Activated T-cell treated with anti-CD3 and anti-CD28 coated beads, Interleukin-2, amount 50 U/mL, for 24 hours (primary cell): ENCODE measurements at places on chromosomes 11 and 22.

DNA sequence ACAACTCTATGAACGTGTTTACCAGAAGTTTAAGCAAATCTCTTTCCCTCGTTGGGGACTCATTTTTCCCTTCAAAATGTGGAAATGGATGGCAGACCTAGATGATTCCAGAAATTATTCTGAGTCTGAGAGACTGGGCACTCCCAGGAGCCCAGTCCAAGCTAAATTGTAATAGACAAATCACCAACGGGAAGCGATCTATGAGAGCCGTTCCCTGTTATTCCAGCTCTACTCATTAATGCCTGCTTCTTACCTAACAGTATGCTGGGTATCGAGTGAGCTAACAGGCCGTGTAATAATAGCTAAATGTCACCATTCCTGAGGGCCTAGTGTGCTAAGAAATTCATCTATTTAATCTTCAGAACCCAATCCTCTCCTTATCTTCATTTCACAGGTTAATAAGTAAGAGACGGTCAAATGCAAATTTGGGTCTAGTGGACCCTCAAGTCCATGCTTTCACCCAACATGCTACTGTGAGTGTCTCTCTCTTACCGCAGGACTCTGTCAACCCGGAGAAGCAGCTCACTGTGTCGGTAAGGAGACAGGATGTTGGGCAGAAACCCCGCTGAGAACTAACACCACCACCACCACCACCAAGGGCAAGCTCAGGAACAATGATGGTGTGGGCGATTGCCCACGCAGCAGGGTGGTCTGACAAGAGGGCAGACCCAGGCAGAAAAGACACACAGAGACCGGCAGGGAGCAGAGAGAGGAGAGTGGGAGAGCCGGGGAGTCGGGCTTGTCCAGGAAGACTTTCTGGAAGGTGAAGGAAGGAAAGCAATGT lies 57.1 kb upstream of the TIMP3 start:
- DNase-seq, result no peak

DNA sequence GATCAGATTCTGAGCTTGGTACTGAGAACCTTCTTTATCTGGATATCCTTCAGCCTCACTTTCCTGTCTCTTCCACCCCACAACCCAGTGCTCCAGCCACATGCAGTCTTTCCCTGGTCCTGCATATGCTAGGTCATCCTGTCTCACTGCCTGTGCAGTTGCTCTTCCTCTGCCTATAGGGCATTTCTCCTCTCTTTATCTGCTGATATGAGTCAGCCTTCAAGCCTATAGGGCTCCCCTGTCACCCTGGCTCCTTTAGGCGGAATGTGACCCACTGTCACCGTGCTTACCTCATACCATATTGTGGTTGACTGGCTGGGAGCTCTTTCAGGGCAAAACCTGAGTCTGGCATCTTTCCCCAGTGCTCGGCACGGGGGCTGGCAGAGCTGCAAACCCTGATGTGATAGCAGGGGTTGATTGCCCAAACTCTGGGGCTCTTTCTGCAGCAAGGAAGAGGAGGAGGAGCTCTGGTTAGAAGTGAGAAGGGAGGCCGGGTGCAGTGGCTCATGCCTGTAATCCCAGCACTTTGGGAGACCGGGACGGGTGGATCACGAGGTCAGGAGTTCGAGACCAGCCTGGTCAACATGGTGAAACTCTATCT lies 26.3 kb downstream of the MEI1 start:
- no peak for DNase-seq

- DNase-seq, result no peak
Measured at GRCh38 chr11:122248131-122248530, 132.1 kb upstream of the BLID start.

DNA sequence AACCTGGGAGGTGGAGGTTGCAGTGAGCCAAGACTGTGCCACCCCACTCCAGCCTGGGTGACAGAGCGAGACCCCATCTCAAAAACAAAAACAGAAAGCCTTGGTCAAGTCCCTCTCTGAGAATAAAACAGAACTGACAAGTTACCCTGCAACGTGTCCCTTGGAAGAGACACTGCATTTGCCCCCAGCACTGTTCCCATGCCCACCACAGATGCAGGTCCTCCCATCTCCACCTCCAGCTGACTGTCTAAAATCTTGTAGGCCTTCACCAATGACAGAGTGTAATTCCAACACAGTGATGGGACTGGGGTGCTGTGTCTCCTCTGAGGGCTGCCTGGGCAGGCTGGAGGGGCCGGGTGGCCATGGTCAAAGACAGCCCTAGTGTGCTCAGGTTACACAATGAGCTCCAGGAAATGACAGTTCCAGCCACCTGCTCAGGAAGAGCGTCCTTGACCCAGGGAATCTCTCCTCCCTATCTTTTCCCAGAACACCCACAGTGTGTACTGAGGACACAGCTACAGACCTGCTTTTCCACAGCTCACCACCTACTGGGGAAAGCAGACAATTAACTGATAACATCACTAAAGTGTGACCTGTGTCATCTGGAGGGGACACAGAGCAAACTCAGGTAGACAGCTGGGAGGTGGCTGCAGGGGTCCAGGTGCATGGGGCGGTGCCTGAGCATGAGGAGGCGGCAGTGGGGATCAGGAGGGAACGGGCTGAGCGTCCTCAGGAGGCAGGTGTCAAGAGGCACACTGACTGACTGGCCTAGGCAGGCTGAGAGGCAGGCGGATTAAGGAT lies 56.4 kb downstream of the ARFGAP3 start:
- no peak for DNase-seq

DNA sequence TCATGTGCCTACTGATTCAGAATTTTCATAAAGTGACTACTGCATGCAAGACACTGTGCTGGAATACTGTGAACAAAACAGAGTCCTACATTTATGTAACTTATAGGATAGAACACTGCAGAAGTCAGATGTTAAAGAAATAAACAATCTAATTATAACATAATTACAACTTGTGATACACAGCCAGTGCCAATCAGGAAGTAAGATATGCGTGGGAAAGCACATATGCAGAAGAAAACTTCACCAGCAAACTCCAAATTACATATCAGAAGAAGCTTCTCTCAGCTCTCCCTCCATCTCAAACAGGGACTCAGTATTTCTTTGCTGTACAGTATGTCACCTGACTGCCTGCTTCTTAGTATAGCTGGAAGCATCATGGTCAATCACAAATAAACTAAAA lies 37.4 kb downstream of the PAK1 start:
- no peak for DNase-seq

GRCh38 chr11:93100211-93100610 lies 97.6 kb downstream of the SLC36A4 start:
- DNase-seq, result no peak

DNA sequence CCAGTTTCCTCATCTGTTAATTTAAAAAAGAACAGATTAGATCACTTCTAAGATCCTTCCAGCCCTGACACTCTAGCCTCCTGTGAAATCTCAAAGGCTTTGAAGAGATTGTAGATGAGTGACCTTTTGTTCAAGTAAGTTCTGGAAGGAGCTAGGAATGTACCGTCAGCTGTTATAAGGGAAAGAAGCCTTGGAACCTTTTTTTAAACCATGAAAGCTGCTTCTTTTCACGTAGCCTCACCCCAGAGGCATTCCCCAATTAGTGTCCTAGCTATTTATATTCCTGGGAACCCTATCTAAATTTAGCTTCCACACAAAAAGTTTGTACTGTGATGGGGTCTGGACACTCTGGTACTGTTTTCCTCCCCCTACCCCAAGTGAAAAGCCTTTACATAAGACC lies 35.8 kb upstream of the SLN start:
- no peak for DNase-seq

- no peak for DNase-seq
Measured at GRCh38 chr11:125239585-125240560, 75.3 kb downstream of the PKNOX2 start.
